ENCODE measurements at places on chromosomes 5 and 9.

GRCh38 chr5:82526540-82526939 is 248.4 kb upstream of the RPS23 start:
- no peak for DNase-seq

DNA sequence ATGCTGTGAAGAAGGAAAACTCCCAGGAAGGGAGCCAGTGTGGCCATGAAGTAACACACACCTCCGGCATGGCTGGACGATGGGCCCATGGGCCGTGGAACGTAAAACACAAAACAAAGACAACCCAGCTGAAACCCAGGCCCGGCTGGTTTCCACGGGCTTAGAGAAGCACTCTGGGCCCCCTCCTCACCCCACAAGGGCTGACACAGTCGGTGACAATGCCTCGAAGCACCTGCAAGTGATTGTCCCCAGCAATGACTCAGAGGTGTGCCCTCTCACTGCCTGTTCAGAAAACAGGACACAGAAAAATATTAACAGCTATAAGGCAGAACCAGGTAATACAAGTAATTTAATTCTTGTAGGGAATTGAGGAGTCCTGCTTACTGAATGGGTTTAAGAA is 135.3 kb downstream of the ROR2 start:
- no peak for DNase-seq

GRCh38 chr5:21856987-21857386 is 996.2 kb downstream of the CDH12 start:
- no peak for DNase-seq

DNA sequence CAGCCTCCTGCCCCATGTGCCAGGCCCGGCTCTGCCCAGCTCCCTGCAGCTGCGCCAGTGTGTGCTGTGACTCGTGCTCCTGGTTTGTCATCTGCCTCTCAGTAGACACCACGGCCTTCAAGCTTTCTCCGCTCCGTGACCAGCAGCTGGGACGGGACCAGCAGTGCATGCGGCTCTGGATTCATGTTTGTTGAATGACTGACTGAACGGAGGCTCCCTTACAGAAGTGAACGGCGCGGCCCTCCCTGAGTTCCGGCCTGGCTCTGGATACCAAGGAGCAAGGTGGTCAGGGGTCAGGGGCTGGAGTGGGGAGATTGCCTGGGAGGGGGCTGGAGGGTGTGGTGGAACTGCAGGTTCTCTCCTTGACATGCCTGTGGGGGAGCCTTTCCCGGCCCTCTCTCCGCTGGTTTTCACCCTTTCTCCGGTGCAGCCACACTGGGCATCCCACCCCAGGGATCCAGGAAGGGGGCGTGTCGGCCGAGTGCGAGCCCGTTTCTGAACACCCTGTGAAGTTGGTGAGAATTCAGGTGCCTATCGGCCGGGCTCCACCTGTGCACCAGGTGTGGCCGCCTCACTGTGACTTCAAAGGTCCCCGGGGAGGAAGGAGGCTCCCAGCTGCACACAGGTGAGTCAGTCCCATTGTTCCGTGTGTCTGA is 11.1 kb upstream of the CEP72 start:
- DNase-seq, result no peak

GRCh38 chr5:173278172-173278571 is 43.2 kb upstream of the NKX2-5 start:
- DNase-seq, result no peak

- DNase-seq, result no peak
These were observed 1.9 kb downstream of the HOMER1 start for GRCh38 chr5:79512049-79512448.

DNA sequence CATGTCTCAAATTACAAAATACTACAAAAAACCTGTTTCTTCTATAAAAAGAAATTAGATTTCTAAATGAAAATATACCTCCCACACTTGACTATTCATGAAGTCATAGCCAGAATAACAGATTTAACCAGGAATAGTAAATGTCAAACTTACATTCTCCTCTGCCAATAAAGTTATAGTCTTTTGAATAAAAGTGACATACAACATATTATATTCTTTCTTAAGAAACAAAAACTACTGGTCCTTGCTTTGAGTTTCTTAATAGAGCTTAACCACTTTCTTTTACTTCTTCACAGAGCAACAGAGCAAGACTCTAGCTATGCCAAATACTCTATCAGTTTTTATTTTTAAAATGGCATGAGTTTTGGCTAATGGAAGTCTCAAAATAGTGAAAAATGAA is 61.7 kb downstream of the DEPDC1B start:
- no peak for DNase-seq

DNA sequence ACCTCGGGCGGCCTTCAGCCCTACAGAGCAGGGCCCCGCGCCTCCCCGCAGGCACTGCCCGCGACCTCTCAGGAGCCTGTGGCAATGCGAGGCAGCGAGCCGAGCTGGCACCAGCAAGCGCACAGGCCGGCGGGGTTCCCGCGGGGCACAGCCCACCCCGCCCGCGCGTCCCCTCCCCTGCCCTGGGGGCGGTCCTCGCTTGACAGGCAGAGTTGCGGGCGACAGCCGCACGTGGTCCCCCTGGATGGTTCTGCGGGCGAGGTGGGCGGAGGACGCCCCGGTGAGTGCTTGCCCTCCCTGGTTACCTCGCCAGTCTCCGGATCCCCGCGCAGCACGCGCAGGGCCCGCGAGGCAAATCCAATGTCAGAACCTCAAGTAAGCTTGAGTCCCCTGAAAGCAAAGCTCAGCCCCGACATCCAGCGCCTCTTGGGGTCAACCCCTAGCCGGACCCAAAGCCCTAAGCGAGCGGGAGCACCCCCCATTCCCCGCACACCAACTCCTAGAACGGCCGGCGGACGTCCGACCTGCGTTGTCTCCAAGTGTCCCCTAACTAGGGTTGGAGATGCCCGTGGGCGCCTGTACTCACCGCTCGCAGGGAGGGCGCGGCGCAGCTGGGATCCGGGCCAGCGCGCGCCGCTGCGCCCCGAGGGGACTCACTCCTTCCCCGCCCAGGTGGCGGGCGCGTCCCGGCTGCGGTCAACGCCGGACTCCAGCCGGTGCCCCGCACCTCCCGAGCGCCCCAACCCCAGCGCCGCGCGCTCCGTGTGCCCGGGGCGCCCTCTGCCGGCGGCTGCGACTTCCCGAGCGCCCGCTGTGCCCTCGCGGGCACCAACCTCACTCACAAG is at the start of gene DRD1:
TSS of gene DRD1 (minus strand) at position 123 of the 845 bp plus-strand sequence. CDS start 1,083 bp downstream, outside the sequence.
- DNase-seq, result no peak

- DNase-seq, result no peak
These were observed 10.0 kb upstream of the ZNF131 start for GRCh38 chr5:43110606-43111170.

- DNase-seq, result no peak
These were observed 270.1 kb upstream of the PTGER4 start for GRCh38 chr5:40409601-40410000.

DNA sequence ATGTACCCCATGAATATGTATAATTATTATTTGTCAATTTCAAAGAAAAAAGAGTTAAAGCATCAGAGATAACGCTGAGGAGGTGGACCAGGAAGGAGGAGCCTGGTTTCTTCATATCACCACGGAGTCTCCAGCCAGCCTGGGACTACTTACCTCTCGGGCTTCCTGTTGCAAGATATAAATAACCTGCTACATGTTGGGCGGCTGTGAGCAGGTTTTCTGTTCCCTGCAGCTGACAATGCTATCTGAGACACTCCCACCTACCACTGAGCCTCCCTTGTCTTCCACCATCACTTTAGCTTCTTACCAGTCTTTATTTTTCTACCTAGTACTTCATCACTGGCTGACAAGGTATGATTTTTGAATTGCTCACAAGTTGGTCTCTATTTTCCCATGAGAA is 102.7 kb upstream of the CPEB4 start:
- no peak for DNase-seq
